ENCODE measurements at places on chromosomes 11 and 22. TPM values are rescaled to one million over a fixed set of nuclear protein-coding genes. Genes with fewer than 3 reads are reported as not detected.

DNA sequence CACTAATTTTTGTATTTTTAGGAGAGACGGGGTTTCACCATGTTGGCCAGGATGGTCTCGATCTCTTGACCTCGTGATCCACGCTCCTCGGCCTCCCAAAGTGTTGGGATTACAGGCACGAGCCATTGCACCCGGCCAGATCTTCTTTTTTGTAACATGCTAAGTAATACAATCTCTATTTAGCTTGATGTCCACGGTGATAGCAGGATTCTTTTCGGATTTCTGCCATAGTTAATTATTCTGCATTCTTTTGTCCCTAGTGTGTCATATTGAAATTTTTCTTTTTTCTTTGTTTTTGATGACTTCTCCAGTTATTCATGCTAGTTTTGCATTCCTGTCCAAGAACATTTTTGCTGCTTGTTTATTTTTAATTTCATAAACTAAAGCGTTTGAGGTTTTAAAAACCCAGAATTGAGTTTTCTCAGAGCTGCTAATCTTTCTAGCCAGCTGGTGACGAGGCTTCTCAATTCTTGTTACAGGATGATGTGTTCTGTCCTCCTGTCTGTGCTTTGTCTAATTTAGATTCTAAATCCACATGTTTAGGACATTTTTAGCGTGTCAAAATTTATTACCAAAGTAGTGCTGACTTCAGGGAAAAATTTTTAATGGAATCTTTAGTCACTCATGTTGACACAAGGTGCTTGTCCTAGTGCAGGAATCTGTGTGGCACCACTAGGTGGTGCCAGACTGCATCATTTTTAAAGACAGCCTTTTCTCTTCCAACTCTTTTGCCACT lies 21.8 kb downstream of the NF2 start:
- DNase-seq: no peak

DNA sequence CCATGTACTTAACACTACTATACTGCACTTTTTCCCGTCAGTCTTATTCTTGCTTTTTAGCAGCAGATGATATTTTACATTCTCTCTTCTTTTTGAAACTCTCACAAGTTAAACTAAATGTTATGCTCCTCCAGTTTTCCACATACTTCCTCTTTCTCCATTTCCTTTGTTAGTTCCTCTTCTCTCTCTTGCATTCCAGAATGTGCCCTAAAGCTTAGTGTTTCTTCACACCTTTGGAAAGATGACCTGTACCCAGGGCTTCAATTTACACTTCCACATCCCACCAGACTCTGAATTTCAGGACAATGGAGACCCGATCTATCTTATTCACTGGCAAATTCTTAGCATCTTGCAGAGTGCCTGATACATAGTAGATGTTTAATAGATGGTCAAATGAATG lies 51.8 kb downstream of the APIP start:
- no peak for DNase-seq

- DNase-seq: peak; percentile 79
Observed at GRCh38 chr11:66744485-66745355, 15.7 kb upstream of the SPTBN2 start.

GRCh38 chr11:665062-665703 lies 28.1 kb downstream of the DRD4 start:
- no peak for DNase-seq

FOXRED2 gene
- 6.1 TPM for total RNA-seq

DNA sequence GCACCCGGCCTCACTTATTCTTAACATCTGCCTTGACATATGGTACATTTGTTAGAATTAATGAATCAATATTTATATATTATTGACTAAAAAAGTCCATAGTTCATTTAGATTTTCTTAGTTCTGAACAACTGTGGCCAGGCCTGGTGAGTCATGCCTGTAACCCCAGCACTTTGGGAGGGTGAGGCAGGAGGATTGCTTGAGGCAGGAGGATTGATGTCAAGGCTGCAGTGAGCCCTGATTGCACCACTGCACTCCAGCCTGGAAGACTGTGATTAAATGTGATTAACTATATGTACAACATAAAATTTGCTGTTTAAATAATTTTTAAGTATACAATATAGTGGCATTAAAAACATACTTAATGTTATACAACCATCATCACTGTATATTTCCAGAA lies 5.6 kb downstream of the UVRAG start:
- DNase-seq: no peak

GRCh38 chr22:19679522-19680101 lies 34.7 kb upstream of the SEPTIN5 start:
- DNase-seq: peak; percentile 56

- no peak for DNase-seq
Observed at GRCh38 chr11:123509737-123510578, 79.9 kb downstream of the GRAMD1B start.

GRCh38 chr11:26805001-26805400 lies 83.1 kb upstream of the SLC5A12 start:
- no peak for DNase-seq

- DNase-seq: no peak
Observed at GRCh38 chr11:120473503-120473902, 38.0 kb upstream of the GRIK4 start.

OR4A16 gene
- not detected for total RNA-seq

GRCh38 chr11:130514316-130514715 lies 65.9 kb downstream of the ADAMTS15 start:
- DNase-seq: no peak

GRCh38 chr11:101864098-101864497 lies 50.7 kb upstream of the CEP126 start:
- DNase-seq: no peak

GVQW3 gene
- total RNA-seq: 1.3 TPM

SUSD2 gene
- 7.9 TPM for total RNA-seq

DNA sequence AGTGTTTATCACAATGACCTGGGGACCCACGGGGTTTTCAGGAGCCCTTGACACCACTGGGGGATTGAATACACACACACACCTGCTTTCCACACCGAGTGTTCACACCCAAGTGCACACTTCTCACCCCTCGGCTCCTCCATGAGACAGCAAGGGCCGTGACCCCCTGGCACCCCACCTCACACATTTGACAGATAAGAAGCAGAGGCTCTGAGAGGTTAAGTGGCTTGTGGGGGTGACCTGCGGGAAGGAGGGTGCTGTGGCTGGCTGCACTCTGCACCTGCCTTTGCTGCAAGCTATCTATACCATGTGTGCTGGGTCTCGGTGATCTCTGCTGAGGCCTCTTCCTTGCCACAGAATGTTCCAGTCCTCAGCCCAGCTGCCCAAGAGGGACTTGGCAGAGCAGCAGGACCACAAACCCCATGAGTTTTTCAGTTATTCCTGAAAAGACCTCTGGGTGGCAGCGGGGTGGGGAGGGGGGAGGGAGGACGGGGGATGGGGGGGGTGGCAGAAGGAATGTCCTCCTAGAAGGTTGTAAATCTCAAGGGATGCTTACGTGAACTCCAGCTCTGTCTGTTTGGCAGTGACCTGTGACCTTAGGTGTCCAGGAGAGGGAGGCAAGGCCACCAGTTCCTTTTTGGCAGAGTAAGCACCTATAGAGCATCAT lies 47.9 kb upstream of the RFPL3 start:
- no peak for DNase-seq

C11orf87 gene
- under 0.01 TPM for total RNA-seq

DNA sequence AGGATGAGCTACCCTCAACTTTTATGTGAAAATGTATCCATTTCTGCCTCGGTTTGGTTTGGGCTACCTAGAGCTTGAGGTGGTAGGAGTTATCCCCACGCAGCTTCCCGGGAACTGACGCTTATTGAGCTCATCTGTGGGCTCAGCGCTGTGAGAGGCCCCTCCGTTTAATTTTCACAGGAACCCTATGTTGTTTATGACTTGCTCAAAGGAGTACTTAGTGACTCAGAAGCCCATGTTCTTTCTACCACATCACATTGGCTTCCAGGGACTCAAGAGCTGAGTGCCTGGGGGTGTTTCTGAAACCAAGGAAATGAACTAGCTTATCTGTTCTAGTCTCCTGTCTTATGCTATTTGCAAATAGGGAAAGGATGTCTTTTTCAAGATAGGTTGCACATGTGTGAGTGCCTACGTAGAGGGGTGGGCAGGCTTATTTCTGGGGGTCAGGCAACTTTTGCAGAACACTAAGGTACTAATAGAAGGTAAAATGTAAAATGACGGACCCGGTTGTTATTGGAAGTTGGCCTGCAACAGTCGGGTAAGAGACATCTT lies 40.5 kb downstream of the MICAL2 start:
- DNase-seq: no peak

- no peak for DNase-seq
Observed at GRCh38 chr11:2892215-2892966, 6.8 kb upstream of the CDKN1C start.

All from breast epithelium (tissue), 4 donors.